ENCODE measurements at places on chromosomes 4 and X.

- no peak for DNase-seq
Measured at GRCh38 chr4:138972956-138973801, 42.4 kb upstream of the NOCT start.

DNA sequence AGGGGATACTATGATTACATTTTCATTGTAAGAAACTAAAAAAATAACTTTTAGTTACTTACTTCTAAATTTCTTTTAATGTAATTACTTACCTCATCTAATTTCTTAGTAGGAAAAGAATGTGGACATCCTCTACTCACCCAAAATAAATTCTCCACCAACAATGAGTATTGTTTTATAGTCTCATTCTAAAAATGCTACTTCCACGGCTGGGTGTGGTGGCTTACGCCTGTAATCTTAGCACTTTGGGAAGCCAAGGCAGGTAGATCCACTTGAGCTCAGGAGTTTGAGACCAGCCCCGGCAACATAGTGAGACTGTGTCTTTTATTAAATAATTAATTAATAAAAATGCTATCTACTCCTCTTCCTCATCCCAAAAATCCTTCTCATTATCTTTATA, 99.8 kb downstream of the PPA2 start:
- no peak for DNase-seq

DNA sequence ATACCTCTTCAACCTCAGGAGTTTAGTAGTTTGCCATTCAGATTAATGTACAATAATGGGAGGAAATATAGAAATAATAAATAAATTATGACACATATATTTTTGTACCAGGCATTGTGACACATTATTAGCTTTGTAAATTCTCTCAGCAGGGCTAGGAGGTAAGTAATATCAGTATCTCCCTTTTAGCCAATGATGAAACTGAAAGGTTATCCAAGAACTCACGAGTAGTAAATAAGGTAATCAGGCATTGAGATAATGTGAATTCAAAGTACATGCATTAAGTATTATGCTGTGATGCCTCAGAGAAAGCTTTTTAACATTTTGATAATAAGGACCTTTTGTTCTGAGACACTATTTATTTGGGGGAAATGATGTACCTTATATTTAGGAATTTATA, 5.3 kb upstream of the ARAP2 start:
- DNase-seq = no peak

GRCh38 chrX:56268888-56269287, 36.7 kb downstream of the KLF8 start:
- DNase-seq = peak; percentile 60

DNA sequence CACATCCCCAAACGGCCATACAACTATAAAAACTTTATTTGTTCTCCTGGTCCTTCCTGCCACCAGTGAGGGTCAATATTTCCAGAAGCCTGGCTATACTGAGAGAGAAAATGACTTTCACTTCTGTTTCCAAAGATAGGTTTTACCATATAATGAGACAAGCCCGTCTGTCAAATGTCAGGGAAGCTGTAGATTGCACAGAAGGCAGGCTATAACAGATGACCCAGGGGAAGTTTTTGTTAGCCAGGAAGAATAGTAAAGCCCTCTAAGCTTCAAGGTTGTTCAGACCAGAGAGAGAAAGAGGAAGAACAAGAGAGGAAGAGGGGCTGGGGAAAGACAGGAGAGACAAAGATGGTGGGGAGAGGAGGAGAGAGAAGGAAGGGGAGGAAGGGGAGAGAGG, 217.5 kb downstream of the GBA3 start:
- no peak for DNase-seq

GRCh38 chr4:182748949-182749348, 168.2 kb downstream of the DCTD start:
- DNase-seq = peak; percentile 15

GRCh38 chr4:184941671-184942418, 76.4 kb upstream of the HELT start:
- DNase-seq = no peak

GRCh38 chr4:55588160-55588559, 3.9 kb downstream of the PDCL2 start:
- DNase-seq = no peak

- peak; percentile 57 for DNase-seq
Measured at GRCh38 chr4:38154681-38155588, 194.7 kb downstream of the PTTG2 start.

- DNase-seq = no peak
Measured at GRCh38 chr4:138975225-138975624, 40.4 kb upstream of the NOCT start.

GRCh38 chrX:1336948-1337779, 579 bp downstream of the IL3RA start:
- no peak for DNase-seq

DNA sequence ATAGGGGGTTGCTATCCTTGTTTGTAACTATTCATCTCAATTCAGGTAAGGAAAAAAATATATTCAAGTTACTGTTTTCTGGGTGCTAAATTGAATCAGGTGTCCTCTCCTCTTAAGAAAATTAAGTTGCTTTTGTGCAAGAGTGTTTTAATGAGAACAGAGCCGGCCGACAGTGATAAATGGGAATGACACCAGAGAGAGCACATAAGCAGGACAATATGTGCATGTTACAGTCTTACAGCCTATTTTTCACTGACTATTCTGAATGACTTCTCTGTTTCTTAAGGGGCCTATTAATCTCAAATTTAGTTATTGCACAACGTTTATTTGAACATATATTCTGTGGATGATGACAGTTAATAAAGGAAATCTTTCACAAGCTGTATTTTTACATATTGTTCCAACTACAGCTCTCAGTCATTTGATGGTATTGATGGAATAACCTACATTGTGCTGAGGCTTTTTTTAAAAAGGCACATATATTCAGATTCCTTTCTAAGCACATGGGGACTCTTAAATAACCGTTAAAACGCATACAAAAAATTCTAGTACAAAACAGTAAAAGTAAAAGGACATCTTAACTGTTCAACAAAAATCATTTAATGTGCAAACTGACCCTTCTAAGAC, 68.4 kb downstream of the SLC10A7 start:
- DNase-seq = no peak

GRCh38 chr4:186807808-186808629, 84.4 kb upstream of the FAT1 start:
- DNase-seq = no peak

DNA sequence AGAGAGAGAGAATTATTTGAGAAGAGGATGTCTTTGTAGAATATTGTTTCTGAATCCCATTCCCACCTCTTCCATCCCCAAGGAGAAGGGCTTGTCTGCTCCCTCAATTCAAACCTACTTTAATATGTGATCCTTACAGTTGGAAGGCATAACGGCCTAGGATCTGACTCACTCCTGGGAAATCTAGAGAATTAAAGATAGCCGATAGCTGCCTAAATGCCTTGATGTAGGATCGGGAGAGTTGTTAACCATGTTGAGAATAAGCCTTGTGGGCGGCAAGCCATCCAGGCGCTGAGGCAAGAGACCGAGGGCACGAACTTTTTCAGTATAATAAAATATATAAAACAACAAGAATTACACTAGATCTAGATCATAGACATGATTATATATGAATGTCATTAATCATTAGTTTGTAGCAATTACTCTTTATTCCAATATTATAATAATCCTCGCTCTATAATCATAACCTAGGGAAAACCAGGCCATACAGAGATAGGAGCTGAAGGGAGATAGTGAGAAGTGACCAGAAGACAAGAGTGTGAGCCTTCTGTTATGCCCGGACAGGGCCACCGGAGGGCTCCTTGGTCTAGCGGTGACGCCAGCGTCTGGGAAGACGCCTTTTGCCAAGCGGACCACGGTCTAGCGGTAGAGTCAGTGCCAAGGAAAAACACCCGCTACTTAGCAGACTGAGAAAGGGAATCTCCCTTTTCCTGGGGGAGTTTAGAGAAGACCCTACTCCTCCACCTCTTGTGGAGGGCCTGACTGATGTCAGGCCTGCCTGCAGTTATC, 13.5 kb downstream of the EMCN start:
- DNase-seq = no peak

GRCh38 chrX:2188330-2188792, 312.4 kb downstream of the DHRSX start:
- DNase-seq = peak; percentile 77

DNA sequence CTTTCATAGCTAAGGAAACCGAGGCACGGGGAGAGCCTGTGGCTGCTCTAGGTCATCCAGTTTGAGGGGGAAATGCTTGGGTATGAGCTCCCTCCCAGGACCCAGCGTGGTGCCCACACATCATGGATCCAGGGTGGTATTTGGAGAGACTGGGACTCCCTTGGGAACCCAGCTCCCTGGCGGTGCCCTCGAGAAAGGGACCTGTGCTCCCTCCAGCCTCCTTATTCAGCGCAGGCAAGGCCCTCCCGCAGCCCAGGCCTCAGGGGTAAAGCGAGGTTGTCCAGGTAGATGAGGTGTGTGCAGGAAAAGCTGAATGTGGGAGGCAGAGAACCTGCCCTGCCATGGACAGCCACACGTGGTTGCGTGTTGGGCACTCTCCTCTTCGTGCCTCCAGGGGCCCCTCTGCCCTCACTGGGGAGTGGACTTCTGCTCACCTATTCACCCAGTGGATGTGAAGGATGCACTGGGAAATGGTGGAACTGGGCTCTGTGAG, 53.8 kb upstream of the GPR78 start:
- no peak for DNase-seq

DNA sequence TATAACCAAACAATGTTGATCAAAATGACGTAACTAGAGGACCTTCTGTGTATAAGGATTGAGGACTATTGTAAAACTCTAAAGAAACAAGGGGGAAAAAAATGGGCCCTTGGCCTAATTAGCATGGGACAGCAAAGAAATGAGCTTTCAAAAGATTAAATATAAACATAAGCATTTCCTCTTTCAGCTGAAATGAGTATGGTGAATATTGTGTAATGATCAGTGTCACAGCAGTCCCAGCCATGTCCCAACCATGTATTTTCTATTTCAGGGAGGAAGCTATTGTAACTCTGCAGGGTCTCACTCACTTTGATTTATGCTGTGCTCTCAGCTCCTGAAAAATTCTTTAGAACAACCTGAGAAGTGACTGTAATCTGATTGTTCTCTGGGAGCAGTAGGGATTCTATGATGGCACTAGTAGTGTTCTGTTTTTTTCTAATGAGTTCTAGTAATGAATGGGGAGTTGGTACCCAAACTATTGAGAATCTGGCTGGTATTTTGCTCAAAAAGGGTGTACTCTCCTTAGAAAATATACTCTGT, 25.8 kb downstream of the ANXA10 start:
- DNase-seq = no peak

DNA sequence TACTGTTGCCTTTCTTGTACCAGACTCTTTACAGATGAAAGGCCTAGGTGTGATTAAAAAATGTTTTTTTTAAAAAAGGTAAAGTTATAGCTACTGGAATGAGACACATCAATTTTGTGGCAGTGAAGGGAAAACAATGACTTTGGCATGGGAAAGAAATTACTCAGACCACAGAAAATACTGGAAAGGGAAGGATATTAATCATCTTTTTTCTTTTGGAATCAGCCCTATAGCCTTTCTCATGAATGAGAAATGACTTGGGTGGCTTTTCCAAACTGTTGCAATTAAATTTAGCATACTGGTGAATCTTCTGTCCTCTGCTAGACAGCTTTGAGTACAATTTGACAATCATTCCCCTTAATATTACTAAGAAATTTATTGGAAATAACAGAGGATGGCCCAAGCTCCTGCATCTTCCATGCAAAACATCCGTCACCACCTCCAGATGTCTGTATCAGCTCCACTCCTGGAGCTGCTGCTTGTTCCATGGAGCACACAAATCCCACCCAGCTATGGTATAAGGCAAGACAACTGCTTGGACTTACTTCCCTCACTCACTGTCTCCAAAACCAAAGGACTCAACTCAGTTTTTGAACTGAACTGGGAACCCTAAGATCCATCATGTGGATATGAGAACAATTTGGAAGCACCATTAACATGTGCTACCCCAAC, 97.6 kb upstream of the ARSJ start:
- DNase-seq = peak; percentile 16

GRCh38 chrX:40265936-40266335, 168.2 kb upstream of the BCOR start:
- no peak for DNase-seq

DNA sequence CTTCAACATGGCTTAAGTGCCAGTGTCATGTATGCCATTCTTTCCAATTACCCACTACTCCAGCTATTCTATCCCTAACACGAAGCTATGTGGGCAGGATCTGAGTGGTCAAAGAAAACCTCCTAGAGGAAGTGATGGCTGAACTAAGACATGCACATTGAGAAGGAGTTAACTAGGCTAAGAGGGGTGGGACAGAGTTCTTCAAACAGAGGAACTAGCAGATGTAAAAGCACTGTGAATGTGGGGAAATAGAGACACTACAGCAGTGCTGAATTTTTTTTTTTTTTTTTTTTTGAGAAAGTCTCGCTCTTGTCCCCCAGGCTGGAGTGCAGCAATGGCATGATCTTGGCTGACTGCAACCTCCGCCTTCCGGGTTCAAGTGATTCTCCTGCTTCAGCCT, 6.2 kb downstream of the JCHAIN start:
- DNase-seq = no peak

- no peak for DNase-seq
Measured at GRCh38 chrX:124203311-124203710, 129.1 kb upstream of the TEX13D start.

GRCh38 chr4:99062120-99062519, 26.5 kb downstream of the ADH5 start:
- no peak for DNase-seq

DNA sequence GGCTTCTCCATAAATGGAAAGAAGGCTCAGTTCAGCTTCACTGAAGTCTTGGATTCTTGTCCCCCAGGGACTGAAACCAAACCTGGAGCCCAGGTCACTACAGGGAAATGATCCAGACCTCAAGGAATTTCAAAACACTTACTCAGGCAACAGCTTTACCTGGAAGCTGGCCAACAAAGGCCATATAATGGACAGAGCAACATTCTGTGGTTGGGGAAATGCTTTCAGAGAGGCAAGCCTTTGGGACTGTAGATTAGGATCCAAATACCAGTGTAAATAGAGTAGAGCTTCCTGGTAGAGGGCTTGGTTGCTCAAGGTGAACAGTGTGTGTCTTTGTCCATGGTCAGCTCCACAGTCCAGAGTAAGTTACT, 57.0 kb upstream of the PROM1 start:
- DNase-seq = peak; percentile 91

DNA sequence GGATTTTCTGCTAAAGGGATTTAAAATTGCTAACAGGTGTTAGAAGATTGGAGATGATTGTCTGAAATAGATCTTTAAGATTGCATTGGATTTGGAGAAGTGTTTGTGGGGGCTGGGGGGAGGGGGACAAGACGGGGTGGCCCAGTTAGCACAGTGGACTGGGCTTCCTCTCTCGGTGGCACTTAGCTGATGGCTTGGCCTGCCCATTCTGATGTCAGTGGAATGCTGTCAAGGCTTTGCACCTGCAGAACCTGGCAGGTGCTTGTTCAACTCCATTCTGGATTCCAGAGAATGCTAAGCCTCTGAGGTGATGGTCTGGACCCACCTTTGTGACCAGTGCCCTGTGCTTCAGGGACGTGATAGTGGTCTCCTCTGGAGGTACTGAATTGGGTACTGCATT, 43.7 kb downstream of the ADD1 start:
- no peak for DNase-seq

GRCh38 chrX:126170720-126171119, 4.6 kb upstream of the DCAF12L2 start:
- DNase-seq = no peak

- peak; percentile 77 for DNase-seq
Measured at GRCh38 chrX:19739683-19740082, 147.7 kb downstream of the SH3KBP1 start.

All from RPMI7951 (cell line).